NCI-H2081 treated with DMSO at 0.1 percent for 48 hours (cell line): ENCODE measurements at places on chromosomes 6 and 20.

DNA sequence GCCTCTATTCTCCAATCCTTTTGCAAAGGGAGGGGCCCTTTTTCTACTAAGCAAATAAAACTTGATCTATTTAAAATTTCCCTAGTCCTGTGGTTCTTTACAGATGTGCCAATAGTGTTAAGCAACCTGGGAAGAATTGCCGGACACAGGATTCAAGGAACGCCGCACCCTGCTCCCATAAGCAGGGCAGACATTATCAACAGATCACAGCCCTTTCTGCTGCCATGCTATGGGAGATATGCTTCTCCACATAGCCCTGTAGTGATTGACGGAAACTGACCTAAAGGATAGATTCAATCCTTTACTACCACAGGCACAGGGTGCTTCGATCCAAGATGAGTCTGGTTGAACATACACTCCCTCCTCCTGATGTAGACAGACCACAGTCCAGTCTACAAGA is 118.4 kb upstream of the TRAF3IP2 start:
- no peak for DNase-seq

GRCh38 chr20:7113577-7114466 is 346.3 kb downstream of the BMP2 start:
- DNase-seq, result no peak

GRCh38 chr20:54048891-54049545 is 21.4 kb downstream of the BCAS1 start:
- no peak for DNase-seq

GRCh38 chr6:17478223-17478907 is 85.0 kb downstream of the CAP2 start:
- DNase-seq, result no peak

- no peak for DNase-seq
Measured at GRCh38 chr20:50516180-50516934, 6.2 kb downstream of the PTPN1 start.
